Activated T-helper 1 cell treated with anti-CD3 and anti-CD28 coated beads, Interleukin-12 subunit alpha, Interleukin-12 subunit beta, Interleukin-2, Interleukin-4 antibody, amounts not matched to agents 30 ng/mL and 10 ng/mL and 1 ng/mL, durations not matched to agents 14 hours and 24 hours and 36 hours (primary cell): ENCODE measurements at places on chromosomes 13 and 19. TPM values are rescaled to one million over a fixed set of nuclear protein-coding genes. Genes with fewer than 3 reads are reported as not detected.

PLK5 gene
- total RNA-seq = not detected in 2 replicates

DNA sequence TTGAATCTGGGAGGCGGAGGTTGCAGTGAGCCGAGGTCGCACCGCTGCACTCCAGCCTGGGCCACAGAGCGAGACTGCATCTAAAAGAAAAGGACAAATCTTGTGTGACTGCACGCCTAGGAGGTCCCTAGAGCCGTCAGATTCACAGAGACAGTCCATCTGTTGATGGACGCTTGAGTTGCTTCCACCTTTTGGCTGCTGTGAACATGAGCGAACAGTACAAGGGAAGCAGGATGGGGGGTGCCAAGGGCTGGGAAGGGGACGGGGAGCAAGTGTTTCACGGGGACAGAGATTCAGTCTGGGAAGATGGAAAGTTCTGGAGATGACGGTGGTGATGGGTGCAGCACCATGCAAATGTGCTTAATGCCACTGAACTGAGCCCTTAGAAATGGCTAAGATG lies 78.7 kb downstream of the GNG7 start:
- no peak for DNase-seq
- H3K4me1 ChIP-seq = peaks cover 40% of the 10 kb centered on the region
- no peaks in the 10 kb centered on the region for H3K36me3 ChIP-seq
- no peak overlapping the region for H3K4me3 ChIP-seq
- H3K27me3 ChIP-seq = no peaks in the 10 kb centered on the region
- peak overlapping the region; percentile 2 for H3K27ac ChIP-seq

- H3K27ac ChIP-seq = peak overlapping the region; percentile 74
- peaks cover 36% of the 10 kb centered on the region for H3K4me1 ChIP-seq
- DNase-seq = no peak
- H3K36me3 ChIP-seq = peaks cover 12% of the 10 kb centered on the region
These were observed 991 bp downstream of the OBI1 start for GRCh38 chr13:78657699-78658629.

GRCh38 chr19:35421362-35421761 lies 26.7 kb upstream of the FFAR2 start:
- H3K27me3 ChIP-seq = peaks cover 14% of the 10 kb centered on the region
- H3K4me1 ChIP-seq = no peaks in the 10 kb centered on the region
- no peaks in the 10 kb centered on the region for H3K36me3 ChIP-seq
- H3K4me3 ChIP-seq = no peak overlapping the region
- H3K27ac ChIP-seq = no peak overlapping the region
- DNase-seq = no peak

USPL1 gene
- total RNA-seq = 17.2 and 17.5 TPM in 2 replicates

DNA sequence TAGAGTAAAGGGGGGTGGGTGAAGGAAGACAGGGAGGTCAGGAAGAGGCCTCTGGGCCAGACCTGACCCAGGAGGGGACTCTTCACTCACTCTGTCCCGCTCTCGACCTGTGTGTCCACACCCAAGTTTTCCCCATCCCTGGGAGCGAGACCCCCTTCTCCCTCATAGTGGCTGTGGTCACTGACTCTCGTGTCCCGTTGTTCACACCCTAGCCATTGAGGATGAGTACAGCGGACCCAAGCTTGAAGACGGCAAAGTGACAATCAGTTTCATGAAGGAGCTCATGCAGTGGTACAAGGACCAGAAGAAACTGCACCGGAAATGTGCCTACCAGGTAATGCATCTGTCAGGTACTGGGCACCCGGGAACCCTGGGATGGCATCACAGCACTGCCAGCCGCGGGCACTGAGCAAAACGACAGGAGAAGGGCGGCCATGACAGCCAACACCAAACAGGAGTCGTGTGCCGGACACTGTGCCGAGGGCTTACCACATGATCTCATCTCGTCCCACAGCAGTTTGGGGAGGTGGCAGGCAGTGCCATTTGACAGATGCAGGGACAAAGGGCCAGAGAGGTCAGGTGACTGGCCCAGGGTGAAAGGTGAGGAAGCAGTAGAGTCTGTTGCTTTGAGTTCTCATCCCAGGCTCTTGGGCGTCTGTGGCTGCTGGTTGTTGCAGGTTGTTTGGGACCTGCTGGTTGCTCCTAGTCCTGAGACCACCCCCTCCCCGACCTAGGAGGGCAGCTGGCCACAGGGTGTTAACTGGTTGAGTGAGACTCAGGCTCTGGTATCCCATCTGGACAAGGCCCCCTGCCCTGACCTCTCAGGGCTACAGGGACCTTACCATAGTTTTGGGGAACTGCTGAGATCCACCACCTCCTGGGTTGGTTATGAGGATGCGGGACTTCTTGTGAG lies 29.6 kb downstream of the PPP5C start:
- H3K4me1 ChIP-seq = peaks cover 16% of the 10 kb centered on the region
- no peak for DNase-seq
- no peaks in the 10 kb centered on the region for H3K27me3 ChIP-seq
- no peak overlapping the region for H3K4me3 ChIP-seq
- H3K36me3 ChIP-seq = peaks cover 37% of the 10 kb centered on the region

DNA sequence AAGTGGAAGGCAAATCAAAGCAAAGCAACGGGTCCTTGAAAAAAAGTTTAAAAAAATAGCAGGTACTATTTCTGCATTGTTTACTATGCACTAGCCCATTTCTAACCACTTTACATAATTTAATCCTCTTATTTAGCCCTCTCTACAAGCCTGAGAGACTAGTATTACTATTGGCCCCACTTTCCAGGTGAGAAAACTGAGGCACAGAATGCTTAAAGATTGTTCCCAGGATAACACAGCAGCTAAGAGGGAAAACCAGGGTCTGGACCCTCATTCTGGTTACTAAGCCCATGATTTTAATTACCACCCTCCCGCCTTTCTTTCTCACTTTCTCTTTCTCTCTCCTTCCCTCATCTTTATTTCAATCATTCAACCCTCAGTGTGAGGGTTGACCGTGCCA lies 5.7 kb downstream of the ZSWIM9 start:
- no peak for DNase-seq
- no peaks in the 10 kb centered on the region for H3K27me3 ChIP-seq
- H3K36me3 ChIP-seq = peaks cover 26% of the 10 kb centered on the region
- H3K27ac ChIP-seq = no peak overlapping the region

- no peak for DNase-seq
- H3K27ac ChIP-seq = no peak overlapping the region
- peaks cover 25% of the 10 kb centered on the region for H3K36me3 ChIP-seq
- H3K4me3 ChIP-seq = no peak overlapping the region
- H3K27me3 ChIP-seq = no peaks in the 10 kb centered on the region
These were observed 126.6 kb upstream of the MCF2L start for GRCh38 chr13:112842343-112842856.

- no peak overlapping the region for H3K4me3 ChIP-seq
- H3K27me3 ChIP-seq = no peaks in the 10 kb centered on the region
- no peak overlapping the region for H3K27ac ChIP-seq
- H3K4me1 ChIP-seq = no peaks in the 10 kb centered on the region
These were observed 260.4 kb downstream of the MAB21L1 start for GRCh38 chr13:35216131-35216530.

DNA sequence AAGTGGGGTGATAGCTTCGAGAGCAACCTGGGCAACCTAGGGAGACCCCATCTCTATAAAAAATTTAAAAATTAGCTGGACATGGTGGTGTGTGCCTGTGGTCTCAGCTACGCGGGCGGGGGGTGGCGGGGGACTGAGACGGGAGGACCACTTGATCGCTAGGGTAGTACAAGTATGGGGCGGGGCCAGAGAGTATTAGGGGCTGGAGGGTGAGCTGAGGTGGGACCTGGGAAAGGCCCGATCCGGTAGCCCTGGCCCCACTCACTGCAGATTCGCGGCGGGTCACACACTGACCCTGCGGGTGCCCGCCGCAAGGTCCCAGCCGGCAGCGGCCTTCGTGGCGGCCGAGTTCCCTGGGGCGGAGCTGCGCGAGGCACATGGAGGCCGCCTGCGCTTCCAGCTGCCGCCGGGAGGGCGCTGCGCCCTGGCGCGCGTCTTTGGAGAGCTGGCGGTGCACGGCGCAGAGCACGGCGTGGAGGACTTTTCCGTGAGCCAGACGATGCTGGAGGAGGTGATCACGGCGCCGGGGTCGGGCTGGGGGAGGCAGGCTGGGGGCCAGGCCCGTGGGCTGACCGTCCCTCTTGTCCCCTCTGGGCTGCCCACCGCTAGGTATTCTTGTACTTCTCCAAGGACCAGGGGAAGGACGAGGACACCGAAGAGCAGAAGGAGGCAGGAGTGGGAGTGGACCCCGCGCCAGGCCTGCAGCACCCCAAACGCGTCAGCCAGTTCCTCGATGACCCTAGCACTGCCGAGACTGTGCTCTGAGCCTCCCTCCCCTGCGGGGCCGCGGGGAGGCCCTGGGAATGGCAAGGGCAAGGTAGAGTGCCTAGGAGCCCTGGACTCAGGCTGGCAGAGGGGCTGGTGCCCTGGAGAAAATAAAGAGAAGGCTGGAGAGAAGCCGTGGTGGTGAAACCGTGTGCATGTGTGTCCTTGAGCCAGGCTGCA lies 2.0 kb upstream of the ARHGAP45 start:
- peaks cover 15% of the 10 kb centered on the region for H3K4me1 ChIP-seq
- peak overlapping the region; percentile 67 for H3K4me3 ChIP-seq
- H3K36me3 ChIP-seq = peaks cover 10% of the 10 kb centered on the region
- DNase-seq = peak; percentile 72
- peak overlapping the region; percentile 74 for H3K27ac ChIP-seq
- H3K27me3 ChIP-seq = no peaks in the 10 kb centered on the region

DNA sequence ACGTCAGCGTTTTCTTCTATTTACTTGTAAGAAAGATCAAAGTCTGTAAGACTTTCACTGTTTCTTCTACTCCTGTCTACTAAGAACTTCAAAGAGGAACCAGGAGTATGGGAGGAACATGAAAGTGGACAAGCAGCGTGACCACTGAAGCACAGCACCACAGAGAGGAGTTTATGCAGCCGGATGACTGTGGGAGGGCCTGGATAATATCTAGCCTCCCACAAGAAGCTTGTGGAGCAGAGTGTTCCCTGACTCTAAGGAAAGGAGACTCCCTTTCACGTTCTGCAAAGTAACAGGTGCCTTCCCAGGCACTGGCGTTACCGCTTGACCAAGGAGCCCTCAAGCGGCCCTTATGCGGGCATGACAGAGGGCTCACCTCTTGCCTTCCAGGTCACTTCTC lies 83.6 kb upstream of the PDCD5 start:
- H3K36me3 ChIP-seq = no peaks in the 10 kb centered on the region
- DNase-seq = no peak
- no peaks in the 10 kb centered on the region for H3K4me1 ChIP-seq
- H3K4me3 ChIP-seq = no peak overlapping the region
- H3K27ac ChIP-seq = no peak overlapping the region

DKKL1 gene
- total RNA-seq = not detected in 2 replicates

GPC5 gene
- total RNA-seq = 0.22 TPM in 1 of 2 replicates, not detected in the other

GRCh38 chr13:87331178-87331577 lies 340.0 kb upstream of the SLITRK5 start:
- H3K4me3 ChIP-seq = no peak overlapping the region
- DNase-seq = no peak
- H3K27me3 ChIP-seq = no peaks in the 10 kb centered on the region
- H3K27ac ChIP-seq = no peak overlapping the region
- H3K4me1 ChIP-seq = no peaks in the 10 kb centered on the region

- no peaks in the 10 kb centered on the region for H3K36me3 ChIP-seq
- peaks cover 2% of the 10 kb centered on the region for H3K27me3 ChIP-seq
- no peak overlapping the region for H3K4me3 ChIP-seq
- H3K4me1 ChIP-seq = no peaks in the 10 kb centered on the region
These were observed 32.1 kb downstream of the LYL1 start for GRCh38 chr19:13070425-13071140.

DNA sequence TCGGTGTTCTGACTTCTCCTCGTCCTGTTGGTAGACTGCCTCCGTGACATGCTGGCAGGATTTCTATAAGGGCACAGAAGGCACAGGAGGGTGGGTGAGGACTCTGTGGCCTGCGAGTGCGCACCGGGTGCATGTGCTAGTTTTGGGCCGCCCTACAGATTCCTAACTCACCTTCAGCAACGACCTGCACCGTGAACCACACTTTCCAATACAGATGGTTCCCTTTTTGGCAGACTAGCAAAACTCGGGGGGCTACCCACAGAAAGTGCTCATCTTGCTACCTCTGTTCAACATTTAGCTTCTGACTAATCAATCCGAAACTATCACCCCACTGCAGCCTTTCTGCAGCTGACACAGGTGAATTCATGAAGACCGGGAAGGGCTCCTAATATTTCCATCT lies 14.1 kb upstream of the AMER2 start:
- H3K4me3 ChIP-seq = no peak overlapping the region
- no peak for DNase-seq
- H3K27ac ChIP-seq = no peak overlapping the region
- no peaks in the 10 kb centered on the region for H3K4me1 ChIP-seq
- peaks cover 15% of the 10 kb centered on the region for H3K27me3 ChIP-seq
